IPS DF 19.7 (cell line): ENCODE measurements at places on chromosomes 6 and 20.

GRCh38 chr6:162154001-162154400, 573.6 kb downstream of the PRKN start:
- DNase-seq: no peak

GRCh38 chr6:10391299-10391630, 23.6 kb downstream of the TFAP2A start:
- no peak for DNase-seq

GRCh38 chr6:125114248-125114858, 39.2 kb upstream of the TPD52L1 start:
- DNase-seq: no peak

DNA sequence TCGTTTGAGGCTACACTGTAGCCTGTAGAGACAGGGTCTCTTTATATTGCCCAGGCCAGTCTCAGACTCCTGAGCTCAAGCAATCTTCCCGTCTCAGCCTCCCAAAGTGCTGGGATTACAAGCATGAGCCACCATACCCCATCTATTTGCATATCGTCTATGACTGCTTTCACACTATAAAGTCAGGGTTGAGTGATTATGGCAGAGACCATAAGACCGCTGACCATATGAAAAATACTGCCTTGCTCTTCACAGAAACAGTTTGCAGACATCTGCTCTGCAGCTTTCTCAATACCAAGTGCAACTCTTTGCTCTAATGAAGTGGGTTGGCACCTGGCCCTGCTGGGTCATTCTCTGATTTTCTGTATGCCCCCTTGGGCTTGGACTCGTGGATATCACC, 79.5 kb upstream of the PAK5 start:
- no peak for DNase-seq

GRCh38 chr6:72930556-72931132, 294.7 kb downstream of the KHDC1L start:
- DNase-seq: no peak

DNA sequence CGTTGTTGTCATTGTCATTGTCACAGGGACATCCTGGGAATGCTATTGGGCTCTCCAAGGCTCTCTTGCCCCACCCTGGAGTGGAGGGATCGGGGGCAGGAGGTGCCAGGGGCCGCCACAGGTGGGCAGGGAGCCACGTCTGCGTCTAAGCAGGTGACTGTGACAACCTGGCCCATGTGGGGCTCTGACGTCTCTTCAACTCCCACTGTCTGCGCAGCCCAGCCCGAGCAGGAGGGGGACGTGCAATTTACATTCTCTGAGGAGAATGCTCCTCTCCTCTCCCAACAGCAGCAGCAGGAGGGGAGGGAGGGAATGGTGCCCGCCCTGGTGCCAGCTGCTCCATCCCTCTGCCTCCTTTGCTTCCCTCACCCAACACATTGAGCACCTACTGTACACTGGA, 50.1 kb downstream of the GRM4 start:
- DNase-seq: no peak

- no peak for DNase-seq
Measured at GRCh38 chr6:108837236-108837971, 10.8 kb upstream of the ARMC2 start.

- no peak for DNase-seq
Measured at GRCh38 chr6:21845018-21845417, 251.5 kb downstream of the SOX4 start.

DNA sequence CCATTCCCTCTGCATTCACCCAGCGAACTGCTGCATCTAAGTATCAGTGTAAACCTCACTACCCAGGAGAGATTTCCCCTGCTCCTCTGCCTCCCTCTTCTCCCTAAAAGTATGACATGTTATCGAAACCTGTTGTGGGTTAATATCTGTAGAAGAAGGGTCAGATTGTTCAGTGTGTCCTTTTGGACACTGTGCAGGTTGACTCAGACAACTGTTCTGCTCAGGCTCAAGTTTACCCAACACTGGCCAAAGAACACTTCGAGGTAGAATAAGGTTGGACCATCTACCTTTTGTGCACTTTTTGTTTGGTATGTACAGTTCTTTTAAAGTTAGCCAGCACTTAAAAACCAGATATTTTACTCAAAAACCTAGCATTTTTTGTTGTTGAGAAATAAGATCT, 4.6 kb downstream of the NT5DC1 start:
- DNase-seq: no peak
